Stimulated activated CD4-positive, alpha-beta T cell treated with anti-CD3 and anti-CD28 coated beads, TNF-alpha, amount 100 ng/mL, for 1 hour (primary cell): ENCODE measurements at places on chromosomes 12 and 14.

DNA sequence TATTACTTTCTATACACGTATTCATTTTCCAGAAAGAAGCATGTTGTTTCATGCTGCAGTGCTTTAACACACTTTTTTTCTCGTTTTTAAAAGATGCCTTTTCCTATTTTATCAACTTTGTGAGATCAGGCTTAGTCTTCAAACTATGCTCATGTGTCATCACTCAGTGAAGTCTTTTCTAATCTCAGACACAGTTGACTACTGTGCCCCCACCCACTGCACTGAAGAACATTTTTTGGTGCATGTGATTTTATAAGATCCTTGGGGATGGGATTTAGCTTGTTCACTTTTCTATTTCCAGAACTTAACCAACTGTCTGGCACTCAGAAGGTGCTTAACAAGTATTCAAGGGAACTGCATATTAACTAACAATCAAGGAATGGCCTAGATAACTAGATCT lies 85.5 kb downstream of the CDK17 start:
- DNase-seq = no peak

DNA sequence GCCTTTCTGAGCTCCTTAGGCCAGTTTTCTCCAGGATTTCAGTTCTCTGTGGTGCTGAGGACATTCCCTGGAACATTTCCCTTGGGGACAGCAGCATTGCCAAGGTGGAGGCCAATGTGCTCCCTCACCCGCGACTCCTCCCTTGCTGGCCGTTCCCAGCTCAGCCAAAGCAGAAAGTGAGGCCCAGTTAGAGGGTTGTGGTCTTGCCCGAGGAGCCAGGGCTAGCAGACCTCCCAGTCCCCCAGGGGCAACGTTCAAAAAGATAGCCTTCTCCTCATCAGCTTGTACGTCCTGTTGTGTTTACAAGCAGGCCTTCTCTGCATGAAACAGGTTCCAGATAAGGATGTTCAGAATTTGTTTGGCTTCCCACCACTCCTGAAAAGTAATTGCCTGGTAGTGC lies 78.4 kb downstream of the SSPN start:
- DNase-seq = no peak

DNA sequence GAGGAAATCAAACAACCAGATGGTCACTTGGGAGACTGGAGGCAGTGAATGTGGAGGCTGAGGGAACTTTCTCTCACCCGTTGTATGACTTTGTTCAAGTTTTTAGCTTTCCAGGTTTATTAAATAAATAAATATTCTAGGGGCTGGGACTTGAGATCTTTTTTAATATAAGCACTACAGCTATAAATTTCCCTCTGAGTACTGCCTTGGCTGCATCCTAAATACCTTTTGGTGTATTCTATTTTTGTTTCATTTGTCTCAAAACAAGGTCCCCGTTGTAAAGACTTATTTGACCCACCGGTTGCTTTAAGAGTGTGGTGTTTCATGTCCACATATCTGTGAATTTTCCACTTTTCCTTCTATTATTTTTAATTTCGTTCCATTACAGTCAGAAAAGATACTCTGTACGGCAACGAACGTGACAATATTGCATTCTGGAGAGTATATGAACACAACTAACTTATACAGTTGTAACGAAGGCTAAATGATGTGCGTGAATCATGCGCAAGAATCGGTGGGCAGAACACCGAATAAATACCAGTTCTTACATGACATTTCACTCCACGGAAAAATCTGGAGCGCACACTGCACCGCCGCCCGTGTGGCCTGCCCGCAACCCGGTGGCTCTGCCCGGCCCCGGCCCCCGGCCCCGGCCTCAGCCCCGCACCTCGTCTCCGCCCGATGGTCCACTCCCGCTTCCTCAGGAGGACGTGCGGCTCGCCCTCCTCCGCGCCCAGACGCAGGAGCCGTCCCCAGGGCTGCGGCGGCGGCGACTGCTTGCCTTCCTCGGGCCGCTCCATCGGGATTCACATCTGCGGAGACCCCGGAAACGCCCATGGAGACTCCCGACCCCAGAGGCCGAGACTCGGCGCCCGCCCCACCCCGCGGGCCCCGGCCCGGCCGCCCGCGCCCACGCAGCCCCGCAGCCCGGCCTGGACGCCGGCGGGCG lies 602 bp downstream of the CHFR start:
- no peak for DNase-seq

- no peak for DNase-seq
These were observed 226.4 kb downstream of the ANO2 start for GRCh38 chr12:5718680-5719079.

- DNase-seq = no peak
These were observed 7.5 kb downstream of the HEBP1 start for GRCh38 chr12:12992418-12993130.

GRCh38 chr12:55850893-55851292 lies 8.2 kb upstream of the MMP19 start:
- no peak for DNase-seq

- DNase-seq = no peak
These were observed 3.8 kb downstream of the COPZ1 start for GRCh38 chr12:54328595-54329337.

DNA sequence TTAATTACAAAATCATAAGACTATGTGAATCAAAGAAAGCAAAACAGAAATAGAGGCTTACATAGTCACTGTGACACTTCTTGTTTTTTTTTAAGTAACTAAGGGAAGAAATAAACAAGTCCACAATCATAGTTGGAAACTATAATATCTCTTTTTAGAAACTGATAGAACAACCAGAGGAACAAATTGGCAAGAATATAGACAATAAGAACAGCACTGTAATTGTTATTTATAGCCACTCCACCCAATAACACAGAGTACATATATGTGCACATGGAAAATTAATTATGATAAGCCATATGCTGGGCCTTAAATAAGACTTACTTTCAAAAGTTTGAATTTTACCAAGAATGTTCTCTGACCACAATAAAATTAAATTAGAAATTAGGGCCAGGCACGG lies 101.1 kb downstream of the PLEKHG7 start:
- DNase-seq = no peak

- DNase-seq = no peak
These were observed 280.3 kb upstream of the DIO2 start for GRCh38 chr14:80491650-80492049.

- DNase-seq = no peak
These were observed 89.7 kb downstream of the FGD4 start for GRCh38 chr12:32489070-32489469.

DNA sequence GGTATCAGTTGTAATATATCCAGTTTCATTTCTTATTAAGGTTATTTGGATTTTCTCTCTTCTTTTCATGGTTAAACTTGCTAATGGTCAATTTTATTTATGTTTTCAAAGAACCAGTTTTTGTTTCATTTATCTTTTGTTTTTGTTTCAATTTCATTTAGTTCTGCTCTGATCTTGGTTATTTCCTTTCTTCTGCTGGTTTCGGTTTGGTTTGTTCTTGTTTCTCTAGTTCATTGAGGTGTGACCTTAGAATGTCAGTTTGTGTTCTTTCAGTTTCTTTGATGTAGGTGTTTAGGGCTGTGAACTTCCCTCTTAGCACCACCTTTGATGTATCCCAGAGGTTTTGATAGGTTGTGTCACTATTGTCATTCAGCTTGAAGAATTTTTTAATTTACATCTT lies 145.6 kb upstream of the SLCO1B1 start:
- no peak for DNase-seq

GRCh38 chr14:36270191-36270590 lies 50.2 kb downstream of the MBIP start:
- DNase-seq = no peak

DNA sequence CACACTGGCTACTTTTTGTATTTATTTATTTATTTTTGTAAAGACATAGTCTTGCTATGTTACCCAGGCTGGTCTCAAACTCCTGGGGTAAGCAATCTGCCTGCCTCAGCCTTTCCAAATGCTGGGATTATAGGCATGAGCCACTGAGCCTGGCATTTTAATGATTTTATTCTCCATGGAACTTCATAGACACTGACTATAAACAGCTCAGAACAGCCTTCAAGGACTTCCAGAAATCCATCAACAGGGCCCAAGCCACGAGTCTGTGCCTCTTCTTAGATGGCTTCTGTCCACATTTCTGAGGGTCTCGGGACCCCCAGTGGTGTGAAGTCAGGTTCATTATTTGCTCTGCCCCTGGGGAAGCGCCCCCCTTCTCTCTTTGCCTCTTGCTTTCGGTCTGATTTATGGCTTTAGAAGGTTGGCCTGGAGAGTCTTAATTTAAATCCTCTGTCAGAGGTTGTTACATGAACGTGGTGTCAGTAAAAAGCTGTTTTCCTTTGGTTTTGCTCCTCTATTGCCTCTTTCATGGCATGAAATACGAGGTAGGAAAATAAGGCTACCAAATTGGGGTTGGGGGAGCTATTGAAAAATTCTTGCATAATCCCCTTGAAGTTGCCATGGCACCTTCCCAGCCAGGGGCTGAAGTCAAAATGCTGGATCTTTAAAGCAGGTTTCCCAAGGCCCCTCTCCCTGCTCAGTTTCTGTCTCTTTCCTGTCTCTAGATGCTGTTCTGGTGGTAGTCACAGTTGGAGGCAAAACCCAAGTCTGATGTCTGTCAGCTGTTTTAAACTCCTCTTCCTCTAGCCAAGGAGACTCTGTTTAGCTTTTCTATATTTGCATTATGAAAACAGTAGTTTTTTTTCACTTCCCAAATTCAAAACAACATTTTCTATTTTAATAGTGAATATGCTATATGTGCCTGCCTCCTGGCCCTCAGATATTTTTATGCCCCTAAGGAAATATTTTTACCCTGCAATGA lies 129.4 kb downstream of the SMOC1 start:
- no peak for DNase-seq

GRCh38 chr12:68521848-68522502 lies 88.7 kb upstream of the RAP1B start:
- DNase-seq = no peak

DNA sequence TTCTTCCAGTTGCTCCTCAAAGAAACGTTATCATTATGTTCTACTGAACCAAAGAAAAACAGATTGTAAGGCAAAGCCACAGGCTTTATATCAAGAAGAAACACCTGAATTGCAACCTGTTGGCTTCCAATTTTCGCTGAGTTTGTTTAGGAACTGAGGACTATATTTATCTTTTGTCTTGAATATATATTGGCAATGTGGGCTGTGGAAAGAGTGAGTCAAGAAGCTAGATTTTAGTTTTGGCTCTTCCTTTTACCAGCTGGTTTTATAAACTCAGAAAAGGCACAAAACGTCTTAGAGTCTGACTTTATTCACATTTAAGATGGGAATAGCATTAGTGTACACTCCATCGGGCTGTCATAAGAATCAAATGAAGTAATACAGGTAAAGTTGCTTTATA lies 10.4 kb upstream of the PTHLH start:
- DNase-seq = no peak

GRCh38 chr12:15996254-15996653 lies 85.1 kb downstream of the DERA start:
- no peak for DNase-seq

- DNase-seq = no peak
These were observed 70.8 kb downstream of the SYNE3 start for GRCh38 chr14:95445676-95446075.

DNA sequence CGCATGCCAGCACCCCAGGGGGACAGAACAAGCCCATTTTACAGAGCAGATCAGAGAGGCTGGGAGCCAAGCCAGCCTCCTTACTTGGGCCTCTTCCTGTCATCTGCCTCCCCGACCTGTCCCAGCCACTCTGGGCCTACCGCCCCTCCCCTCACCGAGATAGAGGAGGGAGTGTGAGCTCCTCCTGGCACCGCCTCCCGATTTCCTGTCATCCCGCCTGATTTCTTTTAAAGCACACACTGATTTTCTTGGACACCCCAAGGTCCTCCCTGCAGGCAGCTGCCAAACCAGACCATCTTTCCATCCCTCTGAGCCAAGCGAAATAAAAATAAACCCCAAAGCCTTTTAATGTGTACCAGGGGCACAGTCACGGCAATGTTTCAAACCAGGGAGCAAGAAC lies 108.4 kb downstream of the RFLNA start:
- DNase-seq = no peak

DNA sequence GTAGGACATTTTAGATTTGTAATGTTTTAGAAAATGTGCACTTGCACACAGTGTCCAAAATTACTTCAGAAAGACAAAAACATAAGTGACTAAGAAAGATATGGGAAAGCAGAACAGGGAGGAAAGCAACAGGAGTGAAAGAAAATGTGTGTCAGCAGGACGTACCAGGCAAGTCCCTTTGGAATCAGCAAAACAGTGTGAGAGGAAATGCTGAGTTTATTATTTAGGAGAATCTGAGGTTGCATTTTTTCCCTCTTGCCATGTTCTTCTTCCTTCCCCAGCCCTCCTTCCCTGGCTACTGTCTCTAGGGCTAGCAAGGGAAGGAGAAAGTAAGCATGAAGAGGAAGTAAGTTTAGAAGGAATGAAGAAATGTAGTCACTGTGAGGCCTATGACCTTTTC lies 67.7 kb upstream of the CD163 start:
- DNase-seq = no peak

DNA sequence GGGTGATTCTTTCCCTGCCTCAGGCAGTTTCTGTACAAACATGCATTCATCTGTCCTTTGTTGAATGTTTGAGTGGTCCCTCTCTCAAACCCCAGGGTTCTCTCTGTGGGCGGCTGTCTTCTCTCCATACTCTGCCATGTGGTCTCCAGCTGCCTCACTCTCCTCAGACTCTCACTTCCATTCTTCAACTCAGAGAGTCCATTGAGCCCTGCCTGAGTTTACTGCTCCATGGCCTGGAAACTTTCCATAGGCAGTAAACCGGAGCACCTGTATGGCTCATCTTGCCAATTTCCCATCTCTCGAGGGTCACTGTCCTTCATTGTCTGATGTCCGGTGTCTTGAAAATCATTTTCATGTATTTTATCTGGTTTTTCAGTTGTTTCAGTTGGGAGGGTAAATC lies 11.3 kb downstream of the C14orf132 start:
- no peak for DNase-seq

GRCh38 chr12:9753498-9753897 lies 7.2 kb downstream of the CD69 start:
- no peak for DNase-seq

GRCh38 chr12:96526110-96526509 lies 36.7 kb downstream of the CFAP54 start:
- DNase-seq = no peak

DNA sequence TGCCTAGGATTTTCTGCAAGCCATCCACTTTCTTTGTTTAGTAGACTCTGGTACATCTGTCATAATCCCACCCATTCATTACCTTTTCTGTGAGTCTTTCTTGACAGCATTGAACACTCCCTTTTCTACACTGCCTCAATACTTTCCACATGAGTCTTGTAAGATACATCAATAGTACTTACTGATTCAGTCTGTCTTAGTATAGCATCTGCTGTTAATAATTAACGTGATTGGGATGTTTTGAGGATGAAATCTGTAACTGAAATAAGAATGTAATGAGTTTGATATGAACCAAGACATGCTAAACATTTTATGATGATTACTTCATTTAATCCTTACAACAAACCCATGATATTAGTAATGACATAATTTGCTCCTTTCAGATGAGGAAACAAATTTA lies 196.2 kb upstream of the FOXG1 start:
- DNase-seq = no peak

DNA sequence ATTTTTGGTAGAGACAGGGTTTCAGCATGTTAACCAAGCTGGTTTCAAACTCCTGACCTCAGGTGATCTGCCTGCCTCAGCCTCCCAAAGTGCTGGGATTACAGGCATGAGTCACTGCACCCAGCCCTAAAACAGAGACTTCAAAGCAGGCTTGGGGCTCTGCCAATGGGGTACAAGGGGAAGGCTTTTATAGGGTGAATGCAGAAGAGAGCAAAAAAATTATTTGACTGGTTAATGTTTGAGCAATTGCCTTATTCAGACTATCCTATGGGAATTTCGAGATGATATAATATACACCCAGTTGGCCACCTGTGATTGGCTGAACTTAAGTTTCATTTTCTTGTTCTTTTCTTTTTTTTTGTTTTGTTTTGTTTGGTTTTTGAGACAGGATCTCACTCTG lies 31.5 kb upstream of the ACTN1 start:
- DNase-seq = no peak
